ENCODE measurements at places on chromosomes 2 and 18.

- DNase-seq = no peak
Measured at GRCh38 chr18:25282282-25282681, 69.7 kb downstream of the ZNF521 start.

- no peak for DNase-seq
Measured at GRCh38 chr2:160353166-160353565, 140.4 kb downstream of the RBMS1 start.

GRCh38 chr2:204542982-204543608 lies 2.2 kb upstream of the PARD3B start:
- DNase-seq = peak; percentile 96

DNA sequence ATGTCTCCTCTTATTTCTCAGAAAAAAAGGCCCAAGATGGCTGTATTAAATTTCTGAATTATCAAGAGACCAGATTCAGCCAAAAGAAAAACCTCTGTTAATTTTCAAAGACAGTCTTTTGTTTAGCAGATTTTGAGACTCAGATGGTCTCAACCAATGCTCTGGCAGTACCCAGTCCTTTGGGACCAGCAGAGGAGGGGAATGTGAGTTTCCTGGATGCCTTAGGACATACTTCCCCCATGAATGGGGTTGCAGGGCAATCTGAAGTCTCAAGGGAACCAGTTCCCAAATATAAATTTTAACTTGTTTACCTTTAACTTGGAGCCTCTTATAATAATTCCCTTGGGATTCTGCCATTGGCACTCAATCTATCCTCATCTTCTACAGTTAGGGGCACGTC lies 107.8 kb upstream of the ZNF521 start:
- DNase-seq = peak; percentile 86

DNA sequence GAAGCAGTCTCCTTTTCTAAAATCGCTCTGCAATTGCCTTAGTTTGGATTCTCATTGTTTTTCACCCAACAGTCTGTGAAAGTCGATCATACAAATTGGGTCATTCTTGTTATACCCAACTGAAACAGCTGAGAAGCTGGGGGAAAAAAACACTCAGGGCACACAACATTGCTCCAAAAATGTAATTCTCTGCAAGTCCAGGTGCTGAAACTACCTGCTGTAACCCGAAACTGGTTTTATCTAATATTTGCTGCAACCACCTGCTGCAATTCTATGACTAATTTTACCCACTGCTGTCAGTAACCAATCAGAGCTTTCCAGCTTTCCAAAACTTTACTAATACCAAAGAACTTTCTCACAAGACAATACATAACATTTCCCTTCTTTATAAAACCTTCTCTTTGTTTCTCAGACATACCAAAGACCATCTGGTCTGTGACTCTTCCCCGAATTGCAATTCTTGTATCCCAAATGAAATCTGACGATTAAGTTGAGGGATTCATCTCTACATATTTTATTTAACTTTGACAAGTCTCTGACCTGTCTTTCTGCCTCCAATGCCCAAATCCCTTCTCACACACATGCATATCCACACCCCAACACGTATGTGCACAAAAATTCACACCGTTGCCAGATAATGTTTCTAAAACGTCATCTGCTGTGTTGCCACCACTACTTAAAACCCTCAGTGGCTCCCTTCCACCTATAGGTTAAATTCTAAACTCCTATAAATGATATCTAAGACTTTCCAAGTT lies 198.3 kb downstream of the PIEZO2 start:
- DNase-seq = no peak

- no peak for DNase-seq
Measured at GRCh38 chr18:51660188-51660715, 462.8 kb upstream of the MEX3C start.

- DNase-seq = no peak
Measured at GRCh38 chr18:10928772-10929373, 220.5 kb downstream of the PIEZO2 start.

DNA sequence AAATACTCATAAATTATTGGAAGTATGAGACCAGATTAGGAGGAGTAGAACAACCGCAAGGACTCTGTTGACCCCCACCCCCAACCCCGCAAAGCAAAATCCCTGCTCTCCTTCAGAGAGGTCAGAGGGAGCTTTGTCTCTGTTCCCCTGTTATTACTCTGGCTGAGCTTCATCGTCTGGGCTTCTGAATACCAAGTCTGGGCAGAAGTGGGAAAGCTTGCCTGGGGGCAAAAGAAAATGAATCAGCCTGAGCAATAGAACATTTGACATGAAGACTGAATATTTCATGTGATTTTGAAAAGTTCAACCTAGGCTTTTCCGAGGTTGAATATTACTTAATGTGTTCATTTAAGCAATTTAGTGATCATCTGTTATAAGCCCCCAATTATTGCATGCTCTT lies 114.6 kb upstream of the ARHGAP28 start:
- no peak for DNase-seq

- DNase-seq = no peak
Measured at GRCh38 chr2:117956036-117956796, 57.7 kb downstream of the CCDC93 start.

- DNase-seq = peak; percentile 92
Measured at GRCh38 chr2:9675415-9676351, 44.9 kb upstream of the YWHAQ start.

DNA sequence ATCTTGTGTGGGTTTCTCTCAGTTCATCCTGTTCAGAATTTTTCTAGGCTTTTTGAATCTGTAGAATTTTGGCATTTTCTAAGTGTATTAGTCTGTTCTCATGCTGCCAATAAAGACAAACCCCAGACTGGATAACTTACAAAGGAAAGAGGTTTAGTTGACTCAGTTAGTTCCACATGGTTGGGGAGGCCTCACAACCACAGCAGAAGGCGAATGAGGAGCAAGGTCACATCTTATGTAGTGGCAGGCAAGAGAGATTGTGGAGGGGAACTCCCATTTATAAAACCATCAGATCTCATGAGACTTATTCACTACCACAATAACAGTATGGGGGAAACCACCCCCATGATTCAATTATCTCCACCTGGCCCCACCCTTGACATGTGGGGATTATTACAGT lies 199.2 kb downstream of the ST6GAL2 start:
- DNase-seq = no peak

- DNase-seq = peak; percentile 16
Measured at GRCh38 chr2:152534460-152535135, 182.7 kb downstream of the PRPF40A start.

DNA sequence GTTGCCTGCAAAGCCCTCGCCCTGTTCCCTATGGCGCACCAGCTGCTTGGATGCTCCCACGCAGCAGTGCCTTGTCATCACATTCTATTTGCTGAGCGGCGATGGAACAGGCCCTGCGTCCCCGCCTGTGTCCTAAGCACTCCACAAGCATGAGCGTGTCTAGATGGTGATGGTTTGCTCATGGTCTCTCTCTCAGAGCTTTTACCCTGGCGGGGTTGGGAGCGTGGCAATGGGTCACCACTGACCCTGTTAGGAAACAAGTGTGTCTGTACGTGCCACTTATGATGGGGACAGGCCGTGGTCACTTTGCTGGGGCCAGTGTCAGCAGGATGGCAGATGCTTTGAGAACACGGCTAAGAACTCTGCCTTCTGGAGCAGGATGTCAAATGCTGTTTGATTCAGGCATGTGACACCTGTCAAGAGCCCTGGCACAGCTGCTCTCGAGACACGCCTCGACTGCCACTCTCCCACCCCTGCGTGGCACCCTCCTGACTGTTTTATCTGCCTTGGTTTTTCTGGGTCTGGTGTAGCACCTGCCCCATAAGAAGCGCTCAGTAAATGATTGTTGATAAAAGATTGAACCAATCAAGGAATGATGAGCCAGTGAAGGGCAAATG lies 44.2 kb downstream of the RRM2 start:
- no peak for DNase-seq

- DNase-seq = no peak
Measured at GRCh38 chr18:23941791-23942190, 72.8 kb upstream of the TTC39C start.

DNA sequence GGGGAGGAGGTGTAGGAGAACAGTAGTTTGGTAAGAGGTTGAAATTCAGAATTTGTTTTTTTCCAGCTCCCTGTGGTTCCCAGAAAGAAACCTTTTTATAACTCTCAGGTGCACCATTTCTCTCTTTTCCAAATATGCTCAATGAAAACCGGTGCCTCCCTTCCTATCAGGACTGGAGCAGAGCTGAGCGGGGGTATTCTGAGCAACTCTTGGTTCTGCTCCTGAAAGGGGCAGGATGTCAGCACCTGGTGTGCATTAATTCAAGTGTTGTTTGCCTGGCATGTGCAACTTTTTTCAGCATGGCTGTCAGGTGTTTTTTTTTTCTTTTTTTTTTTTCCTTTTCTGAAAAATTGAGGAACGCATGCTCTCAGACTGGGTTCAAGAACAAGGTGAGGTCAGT lies 74.1 kb downstream of the MAPK4 start:
- DNase-seq = no peak

- DNase-seq = no peak
Measured at GRCh38 chr2:16625759-16626158, 39.9 kb downstream of the CYRIA start.

DNA sequence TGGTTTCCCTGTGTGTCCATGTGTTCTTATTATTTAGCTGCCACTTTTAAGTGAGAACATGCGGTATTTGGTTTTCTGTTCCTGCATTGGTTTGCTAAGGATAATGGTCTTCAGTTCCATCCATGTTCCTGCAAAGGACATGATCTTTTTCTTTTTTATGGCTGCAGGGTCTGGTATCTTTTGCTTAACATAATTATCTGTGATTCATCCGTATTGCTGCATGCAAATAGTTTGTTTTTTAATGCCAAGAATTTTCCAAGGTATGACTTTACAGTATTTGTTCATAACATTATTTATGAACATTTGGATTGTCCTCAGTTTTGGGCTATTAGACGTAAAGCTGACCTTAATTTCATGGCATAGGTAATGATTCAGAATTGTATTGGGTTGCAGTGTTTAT lies 17.8 kb downstream of the GIGYF2 start:
- DNase-seq = peak; percentile 13

GRCh38 chr2:205130111-205130829 lies 552.0 kb upstream of the NRP2 start:
- DNase-seq = no peak

DNA sequence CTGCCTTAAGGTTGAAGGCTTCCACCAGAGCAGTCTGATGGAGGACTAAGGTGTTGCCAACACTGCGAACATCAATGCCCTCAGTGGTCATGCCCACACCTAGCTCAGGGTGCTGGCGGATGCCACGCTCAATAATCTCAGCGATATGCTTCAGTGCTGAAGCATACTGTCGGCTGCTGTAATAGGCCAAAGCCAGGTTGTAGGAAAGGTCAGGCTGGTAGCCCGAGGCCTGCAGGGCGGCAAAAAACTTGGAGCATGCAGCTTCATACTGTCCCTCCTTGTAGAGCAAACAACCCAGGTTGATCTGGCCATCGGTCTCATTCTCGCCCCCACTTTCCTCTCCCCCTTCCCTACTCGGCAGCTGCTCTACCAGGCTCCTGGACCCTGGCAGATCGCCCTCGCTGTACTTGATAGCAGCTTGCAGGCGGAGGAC lies 159.4 kb downstream of the AGPS start:
- DNase-seq = no peak

DNA sequence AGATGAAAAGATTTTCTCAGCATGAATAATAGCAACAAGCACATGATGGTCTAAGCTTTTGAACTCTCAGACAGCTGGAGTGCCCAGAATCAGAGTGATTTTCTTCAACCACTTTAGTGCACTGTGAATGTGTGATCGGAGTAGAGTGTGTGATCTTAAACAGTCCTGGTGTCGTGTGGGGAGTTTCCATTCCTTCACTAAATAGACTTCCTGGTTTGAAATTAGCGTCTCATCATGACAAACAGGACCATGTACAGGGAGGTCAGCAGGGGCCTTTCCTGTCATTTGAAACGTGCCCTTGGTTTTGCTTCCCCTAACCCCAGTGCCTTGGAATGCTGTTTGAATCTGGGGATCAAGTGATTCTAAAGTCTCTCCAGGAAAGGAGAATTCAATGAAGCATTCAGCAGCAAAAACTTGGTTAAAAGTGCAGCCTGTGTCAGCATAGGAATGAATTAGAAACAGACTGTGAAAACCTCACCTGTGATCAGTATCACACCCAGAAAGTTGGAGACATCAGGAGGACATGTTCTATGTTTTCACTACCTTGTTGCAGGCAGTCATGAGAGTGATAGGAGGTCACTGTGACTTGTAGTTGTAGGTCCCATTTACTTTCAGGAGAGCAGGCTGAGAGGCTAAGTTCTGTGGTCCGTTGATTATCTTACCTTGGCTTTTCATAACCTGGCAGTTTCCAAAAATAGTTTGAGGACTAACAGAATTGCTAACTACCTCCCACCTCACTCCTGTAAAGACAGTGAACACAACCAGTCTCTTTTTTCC lies 400.3 kb downstream of the MTX2 start:
- DNase-seq = no peak

- no peak for DNase-seq
Measured at GRCh38 chr18:70462078-70462439, 173.2 kb downstream of the SOCS6 start.

DNA sequence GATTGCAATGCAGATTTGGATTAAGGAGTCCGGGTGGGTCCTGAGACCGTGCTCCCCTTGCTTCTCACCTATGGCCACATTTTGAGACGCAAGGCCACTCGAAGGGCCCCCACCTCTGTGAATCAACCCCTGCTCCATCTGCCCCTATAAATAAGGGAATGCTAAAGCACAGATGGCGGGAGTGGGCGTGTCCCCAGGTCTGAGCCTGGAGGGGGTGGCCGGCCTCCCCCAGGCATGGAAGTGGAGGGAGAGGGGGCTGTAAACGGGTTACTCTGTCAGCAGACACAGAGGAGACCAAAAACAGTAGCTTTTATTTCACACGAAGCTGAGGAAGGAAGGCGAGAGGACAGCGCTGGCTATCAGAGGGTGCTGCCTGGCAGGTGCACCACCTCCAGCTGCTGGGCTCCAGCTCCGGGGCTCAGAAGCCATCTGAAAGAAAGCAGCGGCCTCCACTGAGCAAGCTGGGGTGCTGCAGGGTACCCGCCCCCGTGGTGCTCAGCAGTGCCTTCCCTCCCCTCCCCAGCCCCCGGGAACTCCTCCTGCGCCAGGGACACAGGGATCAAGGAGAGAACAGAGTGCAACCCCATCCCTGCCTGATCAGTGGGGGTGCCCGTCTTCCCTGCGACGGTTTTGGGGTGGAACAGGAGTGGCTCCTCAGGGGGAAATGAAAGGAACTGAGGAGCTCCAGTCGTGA lies 56.7 kb upstream of the RAB6C start:
- DNase-seq = no peak

DNA sequence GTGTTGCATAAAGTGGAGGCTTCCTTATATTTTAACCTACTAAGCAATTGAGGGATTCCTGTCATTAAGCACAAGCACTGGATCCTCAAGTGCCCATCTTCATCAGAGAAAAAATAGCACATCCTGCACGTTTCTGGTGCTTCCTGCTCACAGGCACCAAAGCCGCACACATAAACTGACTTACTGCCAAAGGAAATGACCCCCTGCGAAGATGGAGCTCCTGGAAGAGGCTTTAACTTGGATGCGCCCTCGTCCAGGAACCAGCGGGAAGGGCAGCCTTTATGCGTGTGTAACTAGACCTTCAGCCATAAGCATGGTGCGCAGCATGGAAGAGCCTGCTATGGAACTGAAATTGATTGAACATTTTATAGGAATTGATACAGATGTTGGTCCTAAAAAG lies 188.7 kb downstream of the FTCDNL1 start:
- DNase-seq = no peak

- no peak for DNase-seq
Measured at GRCh38 chr18:32152705-32153448, 37.0 kb upstream of the MEP1B start.

GRCh38 chr2:96934831-96935540 lies 51.4 kb downstream of the FAM178B start:
- no peak for DNase-seq

GRCh38 chr2:143934626-143935481 lies 585.1 kb downstream of the ZEB2 start:
- DNase-seq = peak; percentile 57

GRCh38 chr2:223841436-223842190 lies 4.2 kb upstream of the AP1S3 start:
- DNase-seq = no peak

All from fibroblast of gingiva (primary cell).